ENCODE measurements at places on chromosomes 3 and 15.

- DNase-seq: no peak
Measured at GRCh38 chr3:182309120-182309519, 484.2 kb upstream of the ATP11B start.

DNA sequence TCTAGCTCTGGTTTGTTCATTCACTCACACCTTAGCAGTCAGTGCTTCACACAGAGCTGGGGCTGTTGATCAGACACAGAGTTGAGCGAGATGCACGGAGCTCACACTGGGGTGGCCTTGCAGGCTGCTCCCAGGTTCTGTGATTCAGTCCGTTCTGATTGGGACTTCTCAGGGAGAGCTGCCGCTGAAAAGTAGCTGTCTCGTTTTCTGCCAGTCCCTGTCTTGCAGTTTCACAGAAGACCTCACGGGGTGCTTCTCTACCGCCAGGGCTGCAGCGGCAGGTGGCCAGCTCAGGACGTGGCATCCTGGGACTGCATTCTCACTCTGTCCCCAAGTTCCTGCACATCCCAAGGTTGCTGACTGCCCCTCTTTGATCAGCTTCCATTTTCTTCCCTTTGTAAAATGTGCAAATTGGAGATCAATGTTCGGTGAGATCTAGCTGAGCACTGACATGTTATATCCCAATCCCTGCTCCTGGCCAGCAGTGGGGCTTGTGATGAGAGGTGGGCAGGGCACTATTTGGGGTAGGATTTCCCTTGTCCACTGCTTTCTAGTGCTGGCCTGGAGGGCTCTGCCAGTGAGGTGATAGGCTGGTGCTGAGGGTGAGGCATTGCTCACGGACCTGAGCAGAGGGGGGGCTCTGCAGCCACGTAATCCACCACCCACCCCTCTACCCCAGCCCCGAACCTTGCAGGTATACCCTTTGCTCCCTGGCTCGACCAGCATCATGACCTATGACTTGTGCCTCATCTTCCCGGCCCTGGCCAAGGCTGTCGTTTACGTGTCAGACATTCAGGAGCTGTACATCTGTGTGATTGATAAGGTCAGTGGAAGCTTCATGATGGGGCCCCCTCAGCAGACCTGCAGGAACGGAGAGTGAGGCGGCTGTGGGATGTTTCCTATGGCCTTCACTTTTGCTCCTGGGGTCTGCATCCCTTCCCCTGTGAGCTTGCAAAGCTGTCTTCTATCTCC is 5.3 kb upstream of the TXNRD3 start:
- no peak for DNase-seq

- no peak for DNase-seq
Measured at GRCh38 chr15:71139241-71139640, 24.0 kb downstream of the THSD4 start.

DNA sequence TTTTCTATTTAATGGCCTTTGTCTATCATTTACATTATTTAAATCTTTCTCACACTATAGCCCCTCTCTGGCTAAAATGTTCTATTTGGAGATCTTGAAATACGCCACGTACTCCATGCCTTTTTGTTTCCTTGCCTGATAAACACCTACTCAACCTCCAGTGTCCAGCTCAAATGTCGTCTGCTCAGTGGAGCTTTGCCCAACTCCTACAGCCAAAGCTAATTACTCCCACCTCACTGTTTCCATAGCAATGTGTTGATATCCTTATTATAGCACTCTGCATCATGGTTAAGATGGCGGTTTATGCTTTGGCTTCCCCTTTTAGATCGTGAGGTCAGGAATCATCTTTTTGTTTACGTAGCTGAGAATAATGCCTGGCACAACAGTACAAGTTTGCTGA is 55.9 kb downstream of the NGLY1 start:
- no peak for DNase-seq

DNA sequence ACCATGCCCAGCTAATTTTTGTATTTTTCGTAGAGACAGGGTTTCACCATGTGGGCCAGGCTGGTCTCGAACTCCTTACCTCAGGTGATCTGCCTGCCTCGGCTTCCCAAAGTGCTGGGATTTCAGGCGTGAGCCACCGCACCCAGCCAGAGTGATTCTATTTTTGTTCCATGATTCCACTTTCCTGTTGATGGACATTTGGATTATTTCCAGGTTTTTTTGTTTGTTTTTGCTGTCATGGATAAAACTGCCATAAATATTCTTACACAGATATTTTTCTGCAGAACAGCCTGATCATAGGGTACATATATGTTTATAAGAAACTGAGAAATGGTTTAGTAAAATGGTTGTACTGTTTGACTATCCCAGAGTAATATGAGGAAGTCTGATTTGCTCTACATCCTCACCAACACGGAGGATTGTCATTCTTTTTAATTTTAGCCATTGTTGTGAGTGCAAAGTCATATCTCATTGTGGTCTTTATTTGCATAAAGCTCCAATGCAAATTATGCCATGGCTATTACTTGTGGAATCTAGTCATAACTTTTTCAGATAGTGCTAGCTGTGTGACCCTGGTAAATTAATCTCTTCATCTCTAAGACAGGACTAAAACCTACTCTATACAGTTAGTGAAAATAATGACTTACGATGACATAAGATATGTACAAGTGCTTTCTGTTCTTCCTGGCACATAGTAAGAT is 42.7 kb downstream of the MAP6D1 start:
- DNase-seq: no peak

GRCh38 chr3:162217647-162218046 is 721.0 kb downstream of the OTOL1 start:
- no peak for DNase-seq

DNA sequence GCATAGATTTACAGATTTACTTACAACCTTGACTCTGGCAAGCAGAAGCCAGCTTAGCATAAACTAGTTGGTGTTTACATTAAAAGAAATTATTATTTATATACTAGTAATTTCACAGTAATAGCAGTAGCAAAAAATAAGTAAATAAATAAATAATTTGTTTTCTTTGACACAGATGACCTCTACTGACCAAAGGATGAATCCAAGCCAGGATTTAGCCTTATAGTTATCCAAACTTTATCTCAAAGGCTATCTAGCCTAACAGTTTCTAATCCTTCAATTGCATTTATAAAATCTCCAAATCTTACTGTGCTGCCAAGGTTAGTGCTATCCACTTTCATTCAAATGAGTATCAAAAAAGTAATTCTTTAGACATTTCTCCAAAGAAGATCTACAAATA is 64.3 kb downstream of the FRMD5 start:
- no peak for DNase-seq

DNA sequence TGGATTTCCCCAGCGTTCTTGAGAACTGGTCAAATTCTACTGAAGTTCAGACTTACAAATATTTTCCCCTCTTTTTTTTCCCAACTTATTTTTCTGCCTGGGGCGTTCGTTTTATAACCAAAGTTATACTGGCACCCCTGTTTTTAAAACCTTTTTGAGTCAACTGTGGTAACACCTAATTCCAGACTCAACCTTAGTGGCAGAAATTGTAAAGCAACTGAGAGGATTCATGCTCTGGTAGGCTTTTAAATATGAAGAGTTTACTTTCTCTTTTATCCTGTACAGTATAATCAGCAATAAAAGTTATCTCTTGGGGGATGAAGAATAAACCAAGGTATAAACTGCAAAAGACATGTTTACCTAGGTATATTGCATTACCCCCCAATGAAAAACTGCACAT is 2.3 kb downstream of the IL5RA start:
- DNase-seq: no peak

DNA sequence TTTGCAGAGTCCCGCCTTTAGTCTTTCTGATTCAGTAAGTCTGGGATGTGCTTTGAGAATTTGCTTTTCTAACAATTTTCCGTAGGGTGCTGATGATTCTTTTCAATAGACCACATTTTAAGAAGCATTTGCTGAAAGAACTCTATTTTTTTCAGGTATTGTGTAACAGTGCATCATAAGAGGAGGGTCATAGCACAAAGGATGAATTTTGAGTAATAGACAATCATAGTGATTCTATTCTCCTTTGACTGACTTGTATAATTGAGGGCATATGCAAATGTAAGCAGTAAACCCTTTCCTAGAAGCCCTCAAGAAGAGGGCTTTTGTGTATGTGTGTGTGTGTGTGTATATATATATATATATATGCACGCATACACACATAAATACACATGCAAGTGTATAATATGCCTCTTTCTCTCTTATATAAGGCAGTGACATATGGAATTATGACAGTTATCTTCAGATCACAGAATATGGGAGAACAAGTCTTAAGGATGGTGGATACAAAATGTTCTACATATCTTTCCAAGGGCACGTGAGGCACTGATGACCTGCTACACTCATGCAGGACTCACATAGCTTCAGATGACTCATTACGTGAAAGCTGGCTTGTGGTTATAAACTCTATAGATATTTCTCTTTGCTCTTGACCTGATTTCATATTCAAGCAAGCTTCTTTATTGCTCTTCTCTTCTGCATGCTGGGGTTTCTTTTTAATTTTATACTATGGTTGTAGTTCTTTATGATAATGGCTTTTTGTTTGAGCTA is 6.5 kb upstream of the PLSCR1 start:
- DNase-seq: no peak

GRCh38 chr3:171123915-171124314 is 97.4 kb upstream of the SLC2A2 start:
- no peak for DNase-seq

DNA sequence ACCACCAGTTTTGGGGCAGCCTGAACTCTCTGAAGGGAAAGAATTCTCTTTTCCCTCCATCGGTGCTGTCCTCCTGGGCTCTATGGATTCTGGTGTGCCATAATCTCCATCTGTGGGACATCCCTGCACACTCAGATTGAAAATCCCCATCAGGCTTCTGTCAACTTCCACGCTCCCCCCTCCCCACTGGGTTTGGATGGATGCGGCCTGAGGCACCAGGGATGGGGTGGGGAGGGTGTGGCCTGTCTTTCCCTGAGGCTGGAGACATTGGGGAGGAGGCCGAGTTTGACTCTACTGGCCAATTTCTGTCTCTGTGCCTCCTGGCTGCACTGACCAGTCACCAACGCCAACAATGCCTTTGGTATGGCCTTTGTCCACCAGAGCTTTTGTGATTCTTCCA is 16.3 kb upstream of the FBLN2 start:
- DNase-seq: no peak

DNA sequence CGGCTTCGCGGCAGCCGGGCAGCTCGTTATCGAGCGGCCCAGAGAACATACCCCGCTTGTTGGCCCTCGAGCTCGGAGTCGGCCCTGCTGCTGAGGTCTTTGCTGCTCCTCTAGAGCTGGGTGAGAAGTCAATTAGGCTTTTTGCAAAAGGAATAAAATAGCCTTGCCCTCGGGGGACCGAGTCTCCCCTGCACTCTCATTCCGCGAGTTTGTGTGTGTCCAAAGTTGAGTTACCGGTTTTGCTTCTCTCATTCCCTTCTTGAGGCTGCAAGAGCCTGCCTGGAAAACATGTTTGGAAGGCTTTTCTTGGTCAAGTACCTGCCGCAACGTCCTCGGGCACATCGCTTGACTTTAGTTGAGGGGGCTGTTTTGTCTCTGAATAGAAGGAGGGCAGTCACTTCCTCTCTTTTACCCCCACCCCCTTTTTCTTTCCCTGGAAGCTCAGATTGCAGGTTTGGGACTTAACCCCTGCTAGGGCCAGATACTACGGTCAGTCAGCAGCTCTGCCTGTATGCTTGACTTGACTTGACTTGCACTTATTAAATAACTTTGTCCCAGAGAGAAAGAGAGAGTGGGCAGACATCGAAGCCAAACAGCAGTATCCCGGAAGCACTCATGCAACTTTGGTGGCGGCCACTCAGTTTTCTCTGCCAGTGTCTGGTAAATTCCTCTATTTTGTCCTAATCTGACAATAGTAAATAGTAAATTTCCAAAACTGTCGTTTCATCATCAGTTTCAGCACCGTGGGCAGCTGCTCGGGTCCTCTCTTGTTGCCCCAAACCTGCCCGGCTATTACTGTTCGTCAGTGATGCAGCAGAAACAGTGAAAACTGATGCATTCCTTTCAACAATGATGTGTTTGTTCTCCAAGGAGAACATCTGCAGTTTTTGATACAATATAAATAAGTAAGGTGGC is 609 bp downstream of the RNF13 start:
- no peak for DNase-seq

DNA sequence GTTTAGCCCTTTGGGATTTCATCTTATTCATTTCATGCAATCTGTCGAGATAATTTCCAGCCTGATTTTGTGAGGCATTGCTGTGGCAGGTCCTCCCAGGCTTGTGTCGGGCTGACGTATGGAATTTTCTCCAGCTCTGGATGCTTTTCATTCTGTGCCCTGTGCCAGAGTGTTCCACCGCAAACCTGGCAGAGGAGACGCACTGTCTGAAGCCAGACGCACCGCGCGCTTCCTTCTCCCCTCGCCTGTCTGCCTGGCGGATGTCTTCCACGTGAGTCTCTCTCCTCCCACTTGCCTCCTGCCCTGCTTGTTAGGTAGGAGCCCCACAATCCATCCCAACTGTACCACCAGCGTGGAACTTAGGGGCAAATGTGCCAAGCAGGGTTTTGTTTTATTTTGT is 20.1 kb upstream of the GLCE start:
- no peak for DNase-seq

- DNase-seq: no peak
Measured at GRCh38 chr3:169527507-169527906, 136.0 kb downstream of the MECOM start.

GRCh38 chr3:31634476-31634875 is 101.8 kb downstream of the STT3B start:
- no peak for DNase-seq

DNA sequence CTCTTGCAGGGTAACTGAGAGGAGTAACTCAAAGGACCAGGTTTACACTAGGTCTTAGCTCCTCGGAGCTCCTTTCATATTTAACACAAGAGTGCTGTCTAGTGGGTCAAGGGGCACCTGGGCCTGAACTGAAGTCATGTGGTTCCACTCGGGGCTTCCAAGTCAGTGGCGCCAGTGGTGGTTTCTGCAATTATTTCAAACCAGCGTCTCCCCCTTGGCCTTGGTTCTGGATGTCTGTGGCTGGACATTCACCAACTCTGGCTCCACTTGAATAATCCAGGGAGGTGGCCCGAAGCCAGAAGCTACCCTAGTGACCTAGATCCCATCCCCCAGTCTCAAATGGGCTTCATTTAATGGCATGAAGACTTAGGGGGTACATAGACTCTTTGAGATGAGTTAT is 144.3 kb upstream of the ADAMTS9 start:
- DNase-seq: no peak

DNA sequence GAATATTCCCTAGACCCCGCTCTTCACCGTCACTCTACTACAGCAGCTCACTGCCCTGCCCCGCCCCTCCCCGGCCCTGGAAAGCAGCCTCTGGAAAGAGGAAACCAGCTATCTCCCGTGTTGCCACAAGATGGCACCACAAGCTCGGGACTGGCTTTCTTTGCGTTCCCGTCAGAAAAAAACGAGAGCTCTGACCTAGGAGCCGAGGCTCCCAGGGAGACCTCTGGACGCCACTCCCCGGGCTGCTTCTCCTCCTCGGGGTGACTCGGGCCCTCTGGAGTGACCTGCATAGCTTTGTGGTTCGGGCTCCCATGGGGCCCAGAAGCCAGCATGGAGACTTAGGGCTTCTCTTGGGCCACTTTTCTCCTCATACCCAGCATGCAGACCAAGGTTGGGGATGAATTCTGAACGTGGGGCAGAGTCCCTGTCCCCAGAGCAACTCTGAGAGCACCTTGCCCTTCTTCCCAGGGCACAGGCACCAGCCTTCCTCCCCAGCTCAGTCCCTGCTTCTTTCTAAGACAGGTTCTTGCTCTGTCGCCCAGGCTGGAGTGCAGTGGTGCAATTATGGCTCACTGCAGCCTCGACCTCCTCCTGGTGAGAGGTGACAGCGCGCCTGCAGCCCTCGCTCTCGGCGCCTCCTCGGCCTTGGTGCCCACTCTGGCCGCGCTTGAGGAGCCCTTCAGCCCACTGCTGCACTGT is 19.0 kb downstream of the STOML1 start:
- peak; percentile 73 for DNase-seq

GRCh38 chr15:50064673-50065072 is 54.4 kb downstream of the ATP8B4 start:
- DNase-seq: no peak

GRCh38 chr15:64152507-64153387 is 1.2 kb downstream of the SNX22 start:
- DNase-seq: no peak
